NCI-H1048 (cell line): ENCODE measurements at places on chromosomes 6 and 20.

DNA sequence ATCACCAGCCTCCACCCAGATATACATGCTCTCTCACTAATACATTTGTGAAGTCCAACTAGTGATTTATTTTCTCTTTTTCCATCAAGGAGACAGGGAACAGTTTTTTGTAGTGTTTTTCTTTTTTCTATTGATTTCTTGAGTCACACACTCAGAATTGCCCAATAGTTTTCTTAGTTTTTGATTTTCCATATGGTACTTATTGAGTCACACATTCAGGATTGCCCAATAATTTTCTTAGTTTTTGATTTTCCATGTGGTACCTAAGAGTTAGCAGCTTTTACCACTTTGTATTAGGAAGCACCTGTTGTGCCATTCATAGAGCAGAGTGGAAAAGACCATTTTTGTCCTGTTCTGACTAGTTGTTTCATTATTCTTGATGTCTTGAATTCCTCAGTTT is 1268.8 kb downstream of the EPHA7 start:
- DNase-seq, result no peak

DNA sequence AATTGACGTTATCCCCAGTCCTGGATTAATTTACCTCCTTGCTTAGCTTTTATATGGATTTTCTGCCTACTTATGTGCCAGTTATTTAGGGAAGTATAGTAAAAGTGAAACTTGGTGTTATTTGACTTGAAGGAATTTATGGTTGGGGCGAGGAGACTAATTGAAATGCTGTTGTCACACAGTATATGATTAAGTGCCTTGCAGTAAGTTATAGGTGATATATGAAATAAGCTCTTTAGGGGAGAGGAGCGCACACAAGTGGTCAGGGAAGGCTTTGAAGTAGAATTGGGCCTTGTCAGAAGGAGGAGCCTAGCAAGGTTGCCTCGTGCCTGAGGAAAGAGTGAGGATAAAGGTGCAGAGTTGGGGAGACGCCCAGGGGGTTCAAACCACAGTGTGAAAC is 20.5 kb downstream of the NCOA7 start:
- DNase-seq, result no peak

DNA sequence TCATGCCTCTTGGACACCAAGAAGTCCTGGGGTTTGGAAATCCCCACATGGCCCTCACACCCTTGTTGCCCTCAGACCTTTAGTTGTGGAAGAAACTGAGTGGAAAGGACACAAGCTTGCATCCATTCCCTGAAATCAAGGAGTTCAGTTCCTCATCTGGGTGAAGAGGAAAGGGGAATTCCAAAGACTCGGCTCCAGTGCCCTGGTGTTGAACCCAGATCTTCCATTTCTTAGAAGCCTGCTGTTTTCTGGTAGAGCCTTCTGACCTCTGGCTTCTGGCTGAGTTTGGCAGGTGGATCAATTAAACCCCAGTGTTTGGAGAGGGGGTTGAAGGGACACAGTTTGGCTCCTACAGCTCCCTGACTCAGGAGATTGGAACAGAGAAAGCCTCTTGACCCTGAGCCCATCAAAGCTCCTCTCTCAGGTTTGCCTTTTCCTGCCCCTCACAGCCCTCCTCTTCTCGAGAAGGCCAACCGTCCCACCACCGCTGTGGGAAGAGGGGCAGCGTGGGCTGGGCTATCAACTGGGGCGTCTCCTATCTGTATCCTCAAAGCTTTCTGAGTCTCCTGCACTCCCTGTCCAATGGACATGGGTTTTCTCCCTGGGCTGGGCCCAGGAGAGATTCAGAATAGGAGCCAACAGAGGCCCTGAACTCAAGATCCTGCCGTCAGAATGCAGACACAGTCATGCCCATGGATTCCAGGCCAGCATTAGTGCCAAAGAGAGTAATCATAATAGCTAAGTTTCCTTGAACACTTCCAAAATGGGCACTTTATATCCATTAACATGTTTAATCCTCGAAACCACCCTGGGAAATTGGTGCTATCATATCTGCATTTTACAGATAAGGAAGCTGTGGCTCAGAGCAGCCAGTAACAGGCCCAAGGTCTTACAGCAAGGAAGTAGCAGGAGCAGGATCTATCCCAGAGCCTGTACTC is 146.2 kb downstream of the VEGFA start:
- no peak for DNase-seq

DNA sequence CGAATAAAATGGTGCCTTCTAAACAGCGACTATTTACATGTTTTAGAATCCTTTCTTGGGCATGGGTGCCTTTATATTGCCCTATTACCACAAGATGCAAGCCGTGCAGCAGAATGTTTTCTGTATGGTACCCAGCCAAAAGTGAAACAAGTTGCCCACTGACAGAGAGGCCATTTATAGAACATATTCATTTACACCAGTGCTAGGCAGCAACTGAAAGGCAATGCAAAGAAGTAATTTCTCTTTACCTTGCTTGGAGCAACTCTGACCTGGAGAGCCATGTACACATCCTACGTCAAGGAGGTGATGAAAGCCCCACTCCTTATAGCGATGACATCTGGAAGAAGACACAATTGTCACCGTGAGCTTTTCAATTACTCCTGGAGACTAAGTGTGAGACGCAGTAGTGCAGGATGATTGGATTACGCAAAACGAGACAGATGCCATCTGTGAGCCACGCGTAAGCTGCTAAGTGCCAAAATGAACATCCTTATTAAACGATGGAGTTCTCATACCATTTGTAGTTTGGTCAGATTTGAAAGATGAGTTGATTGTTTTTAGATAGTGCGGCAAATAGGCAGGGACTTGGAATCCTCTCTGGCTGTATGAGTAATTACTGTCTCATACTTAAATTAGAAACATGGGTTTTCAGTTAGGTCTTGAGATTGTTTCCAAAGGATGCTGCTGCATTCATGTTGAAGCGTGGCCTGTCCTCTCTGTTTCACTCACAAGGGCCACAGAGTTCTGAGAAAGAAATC is at the start of gene TMEM244:
TMEM244 (minus strand) TSS at position 408 of the 758 bp plus-strand sequence; CDS start at position 281, 127 bp downstream.
- no peak for DNase-seq

DNA sequence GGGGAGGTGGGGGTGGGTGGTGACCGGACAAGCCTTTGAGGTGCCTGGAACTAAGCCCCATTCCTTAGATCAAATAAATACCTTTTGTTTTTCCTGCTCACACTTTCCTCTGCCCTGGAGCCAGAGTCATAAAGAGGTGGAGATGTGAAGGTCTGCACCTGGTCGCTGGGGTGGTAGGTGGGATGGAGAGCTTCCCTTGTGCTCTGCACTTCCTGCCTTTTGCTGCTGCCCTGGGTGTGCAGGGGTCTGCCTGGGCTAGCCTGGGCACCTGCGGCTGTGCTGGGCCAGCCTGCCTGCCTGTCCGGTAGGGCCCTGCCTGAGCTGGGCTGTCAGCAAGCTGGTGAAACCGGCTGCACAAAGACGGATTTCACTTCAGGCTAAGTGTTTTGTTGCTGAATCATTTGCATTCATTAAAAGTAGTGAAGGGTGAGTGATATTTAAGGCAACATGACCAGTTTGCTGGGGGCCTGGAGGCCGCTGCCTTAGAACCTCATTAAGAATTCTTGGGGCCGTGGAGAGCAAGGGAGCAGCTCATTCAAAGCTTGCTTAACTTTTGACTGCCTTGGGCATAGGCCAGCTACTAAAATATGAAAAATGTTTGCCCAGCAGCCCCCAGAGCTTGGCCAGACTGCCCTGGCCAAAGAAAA is 20.5 kb downstream of the PTK7 start:
- peak; percentile 42 for DNase-seq

DNA sequence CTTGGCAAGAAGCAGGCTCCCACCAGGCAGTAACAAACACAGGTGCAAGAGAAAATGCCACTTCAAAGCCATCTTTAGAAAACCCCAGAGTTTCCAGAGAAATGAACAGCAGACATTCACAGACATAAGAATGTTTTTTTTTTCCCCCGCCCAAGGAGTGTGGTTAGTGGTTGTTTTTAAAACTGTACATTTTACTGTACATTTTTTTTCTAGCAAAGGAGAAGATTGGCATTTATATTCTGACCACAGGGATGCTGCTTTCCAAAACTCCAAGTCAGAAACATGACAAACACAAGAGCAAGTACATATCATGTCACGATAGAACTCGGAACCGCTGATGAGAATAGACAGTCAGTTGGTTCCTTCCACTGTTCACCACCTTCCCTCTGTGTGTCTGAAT is 197.9 kb downstream of the LRFN2 start:
- no peak for DNase-seq

DNA sequence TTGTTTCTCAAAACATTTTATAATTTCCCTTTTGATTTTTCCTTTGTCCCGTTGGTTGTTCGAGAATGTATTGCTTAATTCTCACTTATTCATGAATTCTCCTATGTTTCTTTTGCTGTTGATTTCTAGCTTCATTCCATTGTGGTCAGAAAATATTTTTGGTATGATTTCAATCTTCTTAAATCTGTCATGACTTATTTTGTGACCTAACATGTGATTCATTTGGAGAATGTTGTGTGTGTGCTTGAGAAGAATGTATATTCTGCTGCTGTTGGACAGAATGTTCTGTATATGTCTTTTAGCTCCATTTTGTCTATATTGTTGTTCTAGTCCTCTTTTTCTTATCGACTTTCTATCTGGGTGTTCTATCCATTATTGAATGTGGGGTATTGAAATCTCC is 286.2 kb upstream of the RNF217 start:
- no peak for DNase-seq

GRCh38 chr20:50674138-50674825 is 17.1 kb downstream of the RIPOR3 start:
- DNase-seq, result no peak

GRCh38 chr6:152636609-152637295 is 410 bp downstream of the SYNE1 start:
- no peak for DNase-seq
